ENCODE measurements at places on chromosomes 7 and 10.

DNA sequence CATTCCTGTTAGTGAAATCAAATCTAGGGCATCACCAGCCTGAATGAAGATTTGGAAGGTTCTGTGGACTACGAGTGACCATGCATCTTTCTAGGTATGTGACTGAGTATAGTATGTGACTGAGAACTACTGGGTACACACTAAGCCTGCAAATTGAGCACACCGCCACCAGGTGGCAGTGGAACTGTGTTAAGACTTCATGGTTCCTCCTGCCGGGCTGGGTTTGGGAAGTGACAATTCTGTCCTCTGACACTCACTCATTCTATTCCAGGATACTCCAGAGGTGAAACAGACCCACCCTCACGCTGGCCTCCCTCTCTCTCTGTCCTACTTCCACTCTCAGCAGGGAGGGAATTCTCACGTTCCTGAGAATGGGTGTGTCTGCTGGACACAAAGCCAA is 84.0 kb upstream of the TMEM248 start:
- H3K4me3 ChIP-seq, result no peak overlapping the region
- no peaks in the 10 kb centered on the region for H3K4me1 ChIP-seq
- H3K27me3 ChIP-seq, result no peaks in the 10 kb centered on the region
- DNase-seq, result no peak
- H3K27ac ChIP-seq, result no peak overlapping the region

- H3K4me1 ChIP-seq, result peaks cover 10% of the 10 kb centered on the region
- H3K36me3 ChIP-seq, result no peaks in the 10 kb centered on the region
- no peak overlapping the region for H3K4me3 ChIP-seq
- H3K27ac ChIP-seq, result no peak overlapping the region
These were observed 176.4 kb downstream of the AHR start for GRCh38 chr7:17474724-17475344.

GRCh38 chr10:3719024-3719843 is 65.8 kb downstream of the KLF6 start:
- peaks cover 4% of the 10 kb centered on the region for H3K4me1 ChIP-seq
- no peak for DNase-seq
- H3K36me3 ChIP-seq, result no peaks in the 10 kb centered on the region
- peaks cover 4% of the 10 kb centered on the region for H3K27me3 ChIP-seq
- no peak overlapping the region for H3K4me3 ChIP-seq

GRCh38 chr10:4596951-4597350 is 229.1 kb upstream of the AKR1E2 start:
- no peak for DNase-seq
- H3K4me3 ChIP-seq, result no peak overlapping the region
- peaks cover 4% of the 10 kb centered on the region for H3K27me3 ChIP-seq
- H3K36me3 ChIP-seq, result no peaks in the 10 kb centered on the region
- no peak overlapping the region for H3K27ac ChIP-seq

DNA sequence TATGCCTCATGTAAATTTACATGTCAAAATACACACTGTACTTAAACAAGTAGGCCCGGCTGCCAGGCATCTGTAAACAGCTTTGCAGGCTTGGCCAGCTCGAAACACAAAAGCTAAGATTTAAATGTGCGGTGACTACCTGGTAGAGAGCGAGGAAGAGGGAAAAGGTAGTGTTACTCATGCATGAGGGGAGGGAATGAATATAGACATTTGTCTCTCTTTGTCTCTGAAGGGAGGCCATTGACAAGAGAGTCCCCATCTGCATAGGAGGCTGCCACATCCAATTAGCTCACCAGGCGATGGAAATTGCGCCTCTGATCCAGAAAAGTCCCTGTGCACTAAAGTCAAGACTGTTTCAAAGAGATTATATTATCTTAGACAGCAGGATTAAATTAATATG is 535.8 kb downstream of the PTPRN2 start:
- H3K36me3 ChIP-seq, result no peaks in the 10 kb centered on the region
- no peak for DNase-seq
- H3K4me3 ChIP-seq, result no peak overlapping the region
- H3K27ac ChIP-seq, result no peak overlapping the region
- no peaks in the 10 kb centered on the region for H3K27me3 ChIP-seq

- peaks cover 10% of the 10 kb centered on the region for H3K4me1 ChIP-seq
- H3K27ac ChIP-seq, result no peak overlapping the region
- no peaks in the 10 kb centered on the region for H3K27me3 ChIP-seq
- DNase-seq, result no peak
These were observed 32.7 kb downstream of the PRKAG2 start for GRCh38 chr7:151844071-151844824.

DNA sequence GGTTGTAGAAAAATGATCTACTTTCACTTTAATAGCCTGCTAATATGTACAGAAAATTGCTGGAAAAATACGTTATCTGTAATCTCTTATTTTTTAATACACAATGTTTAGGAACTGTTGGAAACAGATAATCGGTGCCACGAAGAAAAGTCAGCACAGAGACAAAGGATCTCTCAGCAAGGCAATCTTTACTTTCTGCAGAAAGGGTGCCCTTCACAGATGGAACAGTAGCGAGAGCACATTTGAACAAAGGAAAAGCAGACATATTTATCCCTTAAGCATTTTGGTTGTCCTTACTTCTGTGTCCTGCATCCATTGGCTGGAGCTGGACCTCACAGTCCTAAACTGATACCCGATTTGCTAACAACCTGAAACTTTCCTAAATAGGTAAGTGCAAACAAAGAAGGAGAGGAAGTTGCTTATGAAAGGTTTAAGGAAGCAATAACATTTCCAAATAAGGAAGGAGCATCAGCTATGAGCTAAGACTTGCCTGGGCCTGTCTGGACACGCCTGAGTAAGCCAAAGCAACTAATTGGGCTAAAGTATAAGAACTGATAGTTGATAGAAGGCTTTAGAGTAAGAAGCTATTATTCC is 640.0 kb downstream of the SH2D4B start:
- no peak overlapping the region for H3K27ac ChIP-seq
- H3K36me3 ChIP-seq, result no peaks in the 10 kb centered on the region
- no peaks in the 10 kb centered on the region for H3K27me3 ChIP-seq
- DNase-seq, result no peak
- H3K4me1 ChIP-seq, result no peaks in the 10 kb centered on the region

GRCh38 chr10:46556515-46557318 is at the start of gene GPRIN2:
Gene GPRIN2, minus strand, starts transcription at chr10:46556658. Its CDS starts 5,922 bp downstream, at chr10:46550736.
- DNase-seq, result no peak
- H3K36me3 ChIP-seq, result no peaks in the 10 kb centered on the region
- no peak within 1 kb of the TSS for H3K27ac ChIP-seq
- peak within 1 kb of the TSS; percentile 85 for H3K4me3 ChIP-seq

- no peak for DNase-seq
- no peak overlapping the region for H3K4me3 ChIP-seq
- H3K27ac ChIP-seq, result no peak overlapping the region
- peaks cover 3% of the 10 kb centered on the region for H3K4me1 ChIP-seq
- H3K36me3 ChIP-seq, result peaks cover 8% of the 10 kb centered on the region
These were observed 38.3 kb upstream of the PTPN12 start for GRCh38 chr7:77498659-77499379.

DNA sequence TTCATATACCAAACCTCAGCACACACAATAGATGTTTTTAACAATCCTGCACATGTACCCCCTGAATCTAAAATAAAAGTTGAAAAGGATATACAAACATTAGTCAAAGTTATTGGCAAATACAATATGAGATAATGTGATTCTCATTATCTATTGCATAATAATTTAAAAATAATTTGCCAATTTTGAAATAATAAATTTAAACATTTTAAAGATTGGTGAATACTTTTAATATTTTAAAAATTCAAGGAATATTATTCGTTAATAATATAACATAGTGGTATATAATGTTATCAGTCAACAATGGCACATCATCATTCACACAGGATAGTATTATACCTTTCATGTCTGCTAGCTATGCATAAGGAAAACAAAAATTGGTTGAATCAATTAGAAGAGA is 207.0 kb upstream of the SP8 start:
- no peaks in the 10 kb centered on the region for H3K4me1 ChIP-seq
- H3K36me3 ChIP-seq, result no peaks in the 10 kb centered on the region
- H3K4me3 ChIP-seq, result no peak overlapping the region
- DNase-seq, result no peak
- no peak overlapping the region for H3K27ac ChIP-seq

GRCh38 chr10:111650088-111650487 is 533.5 kb downstream of the GPAM start:
- no peak overlapping the region for H3K4me3 ChIP-seq
- no peaks in the 10 kb centered on the region for H3K27me3 ChIP-seq
- H3K4me1 ChIP-seq, result no peaks in the 10 kb centered on the region

- DNase-seq, result peak; percentile 63
- peaks cover 25% of the 10 kb centered on the region for H3K36me3 ChIP-seq
- no peaks in the 10 kb centered on the region for H3K27me3 ChIP-seq
- peak overlapping the region; percentile 98 for H3K27ac ChIP-seq
- peak overlapping the region; percentile 93 for H3K4me3 ChIP-seq
These were observed 623 bp downstream of the TYSND1 start for GRCh38 chr10:70145666-70146488.

- H3K4me1 ChIP-seq, result no peaks in the 10 kb centered on the region
- H3K27ac ChIP-seq, result peak overlapping the region; percentile 63
- H3K36me3 ChIP-seq, result peaks cover 28% of the 10 kb centered on the region
- no peak overlapping the region for H3K4me3 ChIP-seq
- no peak for DNase-seq
- no peaks in the 10 kb centered on the region for H3K27me3 ChIP-seq
These were observed 52.2 kb downstream of the IRF5 start for GRCh38 chr7:128989961-128990360.

GRCh38 chr10:69738071-69738470 is 63.6 kb upstream of the COL13A1 start:
- no peak overlapping the region for H3K4me3 ChIP-seq
- DNase-seq, result no peak
- H3K36me3 ChIP-seq, result no peaks in the 10 kb centered on the region
- no peak overlapping the region for H3K27ac ChIP-seq
- no peaks in the 10 kb centered on the region for H3K4me1 ChIP-seq

DNA sequence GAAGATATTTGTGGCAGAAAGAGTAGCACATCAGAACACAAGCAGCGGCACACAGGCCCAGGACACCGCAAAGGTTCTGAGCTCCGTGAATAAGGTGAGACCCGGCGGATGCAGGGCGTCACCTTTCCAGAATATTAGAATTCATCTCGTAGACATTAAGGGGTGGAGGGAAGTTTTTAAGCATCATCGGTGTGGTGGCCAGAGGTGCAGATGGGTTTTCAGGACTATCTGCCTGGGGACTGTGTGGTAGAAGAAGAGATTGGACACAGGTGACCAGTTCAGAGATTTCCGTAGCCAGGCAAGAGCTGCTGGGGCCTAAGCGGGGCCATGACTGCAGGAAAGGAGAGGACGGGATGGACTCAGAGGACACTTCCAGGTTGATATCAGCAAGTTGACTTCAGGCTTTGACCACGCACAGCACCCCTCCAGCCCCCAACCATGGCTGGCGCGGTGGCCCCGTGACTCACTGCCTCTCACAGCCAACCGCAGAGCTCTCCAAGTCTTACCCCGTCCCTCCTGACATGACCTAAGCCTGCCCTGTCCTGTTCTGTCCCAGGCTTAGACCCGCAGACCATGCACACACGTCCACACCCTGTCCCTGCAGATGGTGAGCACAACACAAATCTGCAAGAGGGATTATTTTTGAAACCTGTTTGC is 97.2 kb downstream of the OAT start:
- no peaks in the 10 kb centered on the region for H3K36me3 ChIP-seq
- H3K27me3 ChIP-seq, result peaks cover under 1% of the 10 kb centered on the region
- no peak for DNase-seq
- H3K27ac ChIP-seq, result no peak overlapping the region

DNA sequence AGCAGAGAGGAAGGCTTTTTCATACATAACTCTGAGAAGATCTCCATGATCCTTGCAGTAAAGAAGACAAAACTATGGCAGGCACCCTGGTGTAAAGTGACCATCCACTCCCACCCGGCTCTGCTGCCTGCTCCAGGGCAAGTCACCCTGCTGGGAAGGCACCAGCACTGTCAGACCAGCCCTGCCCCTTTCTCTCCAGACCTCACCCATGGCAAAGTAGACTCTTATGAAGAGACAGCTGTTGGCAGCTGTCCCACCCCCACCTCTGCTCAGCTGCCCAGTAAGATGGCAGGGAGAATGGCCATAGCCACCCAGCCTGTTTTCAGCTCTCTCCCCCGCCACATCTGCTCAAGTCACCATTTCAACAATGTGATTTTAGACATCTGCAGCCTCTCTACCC is 8.6 kb upstream of the ZMIZ2 start:
- H3K4me3 ChIP-seq, result no peak overlapping the region
- H3K27me3 ChIP-seq, result no peaks in the 10 kb centered on the region
- no peak overlapping the region for H3K27ac ChIP-seq
- DNase-seq, result no peak

- no peak for DNase-seq
- H3K4me1 ChIP-seq, result peaks cover 82% of the 10 kb centered on the region
- H3K27me3 ChIP-seq, result no peaks in the 10 kb centered on the region
- no peaks in the 10 kb centered on the region for H3K36me3 ChIP-seq
- no peak overlapping the region for H3K4me3 ChIP-seq
These were observed 20.8 kb upstream of the DDIT4 start for GRCh38 chr10:72252972-72253371.

GRCh38 chr7:53504914-53505313 is 469.5 kb downstream of the POM121L12 start:
- H3K27ac ChIP-seq, result no peak overlapping the region
- H3K27me3 ChIP-seq, result no peaks in the 10 kb centered on the region
- no peaks in the 10 kb centered on the region for H3K4me1 ChIP-seq
- H3K36me3 ChIP-seq, result no peaks in the 10 kb centered on the region
- H3K4me3 ChIP-seq, result no peak overlapping the region

GRCh38 chr10:44478040-44478439 is 93.1 kb upstream of the CXCL12 start:
- H3K4me3 ChIP-seq, result no peak overlapping the region
- DNase-seq, result no peak
- H3K4me1 ChIP-seq, result no peaks in the 10 kb centered on the region
- no peak overlapping the region for H3K27ac ChIP-seq

GRCh38 chr10:72719941-72720592 is 28.1 kb downstream of the MCU start:
- no peak overlapping the region for H3K4me3 ChIP-seq
- peaks cover 20% of the 10 kb centered on the region for H3K36me3 ChIP-seq
- H3K27ac ChIP-seq, result no peak overlapping the region

DNA sequence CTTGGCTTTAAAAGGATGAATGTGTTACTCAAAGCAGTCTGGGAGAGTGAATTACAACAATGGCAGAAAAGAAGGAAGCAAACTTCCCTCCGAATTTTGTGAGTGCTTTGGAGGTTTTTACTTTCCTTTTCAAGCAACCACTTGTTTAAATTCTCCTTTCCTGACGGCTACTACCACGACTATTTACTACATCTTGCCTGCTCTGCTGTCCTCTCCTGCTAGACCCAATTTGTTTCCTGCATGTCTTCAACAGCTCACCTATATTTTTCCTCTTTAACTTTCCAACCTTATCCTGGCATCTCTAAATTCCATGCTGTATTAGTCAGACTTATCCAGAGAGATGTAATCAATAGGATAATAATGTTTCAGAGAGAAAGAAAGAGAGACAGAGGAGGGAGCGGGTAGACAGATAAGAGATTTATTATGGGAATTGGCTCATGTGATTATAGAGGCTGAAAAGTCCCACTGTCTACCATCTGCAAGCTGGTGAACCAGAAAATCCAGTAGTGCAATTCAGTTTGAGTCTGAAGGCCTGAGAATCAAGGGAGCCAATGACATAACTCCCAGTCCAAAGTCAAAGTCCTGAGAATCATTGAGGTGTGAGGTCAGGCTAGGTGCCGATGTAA is 42.8 kb upstream of the SLC13A1 start:
- DNase-seq, result no peak
- no peak overlapping the region for H3K4me3 ChIP-seq
- H3K27ac ChIP-seq, result no peak overlapping the region
- H3K36me3 ChIP-seq, result no peaks in the 10 kb centered on the region

All from stimulated activated naive B cell treated with anti-CD40 and anti-IgM and Interleukin-4, amounts not matched to agents 10 μg/mL and 1 μg/mL and 100 μg/mL, for 72 hours (primary cell).